ENCODE measurements at places on chromosomes 11 and 22.

GRCh38 chr11:2237457-2238238 is 32.7 kb downstream of the ASCL2 start:
- no peak for DNase-seq

DNA sequence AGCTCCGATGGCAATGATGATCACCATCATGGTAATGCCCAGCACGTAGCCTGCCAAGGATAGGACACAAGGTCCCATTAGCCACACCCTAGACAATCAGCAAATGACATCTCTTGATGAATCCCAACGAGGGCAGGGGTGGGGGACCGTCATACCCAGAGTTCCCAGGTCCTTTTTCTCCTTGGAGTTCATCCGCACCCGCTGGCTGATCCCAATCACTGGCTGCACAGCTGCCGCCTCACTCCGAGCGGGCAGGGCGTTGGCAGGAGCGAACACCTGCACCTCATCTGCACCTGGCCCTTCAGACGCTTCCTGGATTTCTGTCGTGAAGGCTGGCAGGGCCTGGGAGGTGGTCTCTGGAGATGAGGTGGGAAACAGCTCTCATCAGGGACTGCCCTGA is 2.9 kb downstream of the PIK3IP1 start:
- DNase-seq, result no peak

DNA sequence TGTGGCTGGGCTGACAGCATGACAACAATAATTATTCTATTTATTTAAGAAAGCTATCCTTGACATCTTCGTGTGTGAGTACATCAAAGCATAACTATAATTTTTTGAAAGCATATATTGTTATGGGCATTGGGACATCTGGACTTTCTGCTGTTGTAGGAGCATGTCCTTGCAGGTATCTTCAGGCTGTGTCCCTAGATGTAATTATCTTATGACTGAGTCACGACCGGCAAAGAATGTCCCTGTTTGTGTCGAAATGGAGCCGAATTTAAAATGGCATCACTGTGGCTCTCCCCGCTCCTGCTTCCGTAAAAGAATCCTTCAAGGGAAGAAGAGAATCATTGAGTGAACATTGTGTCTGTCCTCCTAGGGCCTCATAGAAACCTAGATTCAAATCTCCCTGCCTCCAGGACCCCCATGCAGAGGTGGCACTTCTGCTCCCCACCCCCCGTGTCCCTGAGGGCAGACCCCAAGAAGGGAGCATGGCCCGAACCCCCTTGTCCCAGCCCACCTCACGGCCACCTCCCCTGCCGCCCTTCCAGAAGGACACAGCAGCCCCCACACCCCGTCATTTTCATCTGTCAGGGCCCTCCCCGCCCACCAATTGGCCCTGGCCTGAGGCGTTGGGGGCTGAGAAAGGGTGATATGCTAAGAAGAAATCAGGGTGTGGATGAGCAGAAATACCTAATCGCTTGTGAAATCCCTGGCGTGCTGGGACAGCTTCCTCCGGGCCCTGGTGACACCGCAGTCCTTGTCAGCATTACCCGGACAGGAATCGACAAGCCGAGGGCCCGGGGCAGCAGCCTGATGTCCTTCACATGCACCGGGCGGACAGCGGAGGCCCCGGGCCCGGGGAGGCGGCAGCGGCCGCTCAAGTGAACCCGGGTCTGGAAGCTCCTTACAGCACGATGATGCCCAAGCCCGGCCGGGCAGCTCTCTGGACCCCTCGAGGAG is 48.6 kb upstream of the SLC22A12 start:
- no peak for DNase-seq

- no peak for DNase-seq
Observed at GRCh38 chr11:75238595-75239440, 1.8 kb upstream of the TPBGL start.

DNA sequence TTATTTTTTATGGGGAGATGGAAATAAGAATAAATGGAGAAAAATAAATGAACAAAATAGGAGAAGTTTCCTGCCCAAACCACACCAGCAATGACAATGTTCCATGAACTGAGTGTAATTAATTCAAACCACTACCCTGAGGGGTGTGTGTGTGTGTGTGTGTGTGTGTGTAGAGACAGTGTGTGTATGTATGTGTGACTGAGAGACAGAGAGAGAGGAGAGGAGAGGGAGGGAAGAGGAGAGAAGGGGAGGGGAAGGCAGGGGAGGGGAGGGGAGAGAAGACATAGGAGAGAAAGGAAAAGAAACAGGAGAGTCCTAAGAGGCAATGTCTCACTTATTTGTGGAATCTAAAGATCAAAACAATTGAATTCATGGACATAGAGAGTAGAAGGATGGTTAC is 65.0 kb upstream of the POU2AF1 start:
- DNase-seq, result no peak

DNA sequence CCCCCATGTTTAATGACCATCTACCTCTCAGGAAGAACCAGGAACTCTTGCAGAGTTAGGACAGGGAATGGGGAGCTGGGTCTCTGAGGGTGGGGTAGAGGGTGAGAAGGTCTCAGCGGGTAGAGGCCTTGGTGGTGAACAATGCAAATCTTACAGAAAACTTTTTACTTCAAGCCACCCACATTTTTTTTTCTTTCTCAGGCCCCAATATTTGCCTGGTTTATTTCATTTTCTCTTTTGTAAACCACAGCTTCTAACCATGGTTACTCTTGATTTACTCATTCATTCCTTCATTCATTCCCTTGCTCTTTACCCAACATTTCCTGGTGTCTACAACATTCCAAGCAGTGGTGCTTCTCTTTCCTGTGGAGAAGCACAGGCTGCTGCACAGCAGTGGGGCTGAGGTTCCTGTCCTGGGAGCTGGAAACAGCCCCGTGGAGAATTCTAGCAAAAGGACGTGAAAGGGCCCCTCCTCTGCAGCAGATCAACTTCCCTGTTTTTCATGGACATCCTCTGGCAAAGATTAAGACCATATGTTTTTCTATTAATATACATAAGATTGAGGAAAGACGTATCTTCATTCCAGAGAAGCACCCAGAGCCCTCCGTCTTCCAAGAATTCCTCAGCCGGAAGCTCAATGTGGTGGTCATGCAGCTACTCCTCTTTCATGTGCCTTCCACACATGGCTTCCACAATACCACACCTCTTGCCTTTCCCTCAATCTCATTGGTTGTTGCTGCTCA is 224.4 kb upstream of the SESN3 start:
- no peak for DNase-seq

DNA sequence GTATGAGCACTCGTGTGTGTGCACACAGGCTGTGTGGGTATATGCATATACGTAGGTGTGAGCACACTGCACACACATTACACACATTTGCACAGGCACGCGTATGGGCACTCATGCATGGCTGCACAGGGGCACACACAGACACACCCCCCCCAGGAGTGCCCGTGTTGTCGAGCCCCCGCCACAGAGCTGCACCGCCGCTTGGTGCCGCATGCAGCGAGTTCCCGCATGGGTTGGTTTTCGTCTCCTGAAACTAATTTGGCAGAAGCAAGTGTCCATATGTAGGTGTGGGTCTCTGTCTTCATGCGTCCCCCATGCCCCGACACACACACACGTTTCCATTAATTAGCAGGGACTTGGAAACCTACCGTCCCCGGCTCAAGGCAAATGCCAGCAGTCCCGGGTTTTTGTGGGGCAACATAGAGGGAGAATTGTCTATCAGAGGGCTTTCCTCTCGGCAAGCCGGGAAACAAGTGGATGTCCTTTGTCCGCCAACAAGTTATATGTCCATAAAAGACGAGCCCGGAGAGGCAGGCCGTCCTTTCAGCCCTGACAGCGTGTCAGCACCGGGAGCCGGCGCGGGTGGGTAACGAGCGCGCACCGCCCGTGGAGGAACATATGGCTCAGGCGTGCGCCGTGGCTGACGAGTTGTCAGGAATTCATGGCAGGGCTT is 1291.7 kb downstream of the BRD1 start:
- no peak for DNase-seq

- DNase-seq, result no peak
Observed at GRCh38 chr11:129731316-129731715, 84.3 kb upstream of the TMEM45B start.

DNA sequence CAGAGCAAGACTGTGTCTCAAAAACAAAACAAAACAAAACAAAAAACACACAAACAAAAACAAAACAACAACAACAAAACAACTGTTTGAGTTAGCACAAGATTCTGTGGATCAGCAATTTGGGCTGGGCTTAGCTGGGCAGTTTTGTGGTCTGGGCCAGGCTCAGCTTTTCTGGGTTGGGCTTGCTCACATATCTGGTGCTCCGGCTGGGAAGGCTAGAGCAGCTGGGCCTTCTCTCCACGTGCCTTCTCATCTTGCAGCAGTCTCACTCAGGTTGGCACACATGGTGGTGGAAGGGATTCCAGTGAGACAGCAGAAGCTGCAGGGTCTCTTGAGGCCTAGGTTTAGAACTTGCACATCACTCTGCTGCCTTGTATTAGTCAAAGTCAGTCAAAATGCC is 35.7 kb downstream of the EIF3F start:
- no peak for DNase-seq

DNA sequence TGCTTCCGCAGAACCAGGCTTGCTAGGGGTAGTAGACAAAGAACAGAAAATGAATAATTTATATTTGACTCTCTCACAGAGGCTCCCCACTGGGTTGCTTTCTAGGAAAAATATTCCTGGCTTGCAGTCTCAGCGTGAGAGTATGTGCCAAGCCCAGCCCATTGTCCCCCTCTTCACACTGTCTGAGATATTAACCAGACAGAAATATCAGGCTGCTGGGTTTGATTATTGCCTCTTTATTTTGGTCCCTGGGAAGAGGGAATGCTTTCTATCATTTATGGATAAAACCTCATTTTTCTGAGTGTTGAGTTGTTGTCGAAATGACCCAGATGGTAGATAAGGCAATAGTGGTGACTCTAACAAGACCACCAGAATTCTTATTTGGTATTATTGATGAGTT is 367.9 kb downstream of the METTL15 start:
- no peak for DNase-seq

DNA sequence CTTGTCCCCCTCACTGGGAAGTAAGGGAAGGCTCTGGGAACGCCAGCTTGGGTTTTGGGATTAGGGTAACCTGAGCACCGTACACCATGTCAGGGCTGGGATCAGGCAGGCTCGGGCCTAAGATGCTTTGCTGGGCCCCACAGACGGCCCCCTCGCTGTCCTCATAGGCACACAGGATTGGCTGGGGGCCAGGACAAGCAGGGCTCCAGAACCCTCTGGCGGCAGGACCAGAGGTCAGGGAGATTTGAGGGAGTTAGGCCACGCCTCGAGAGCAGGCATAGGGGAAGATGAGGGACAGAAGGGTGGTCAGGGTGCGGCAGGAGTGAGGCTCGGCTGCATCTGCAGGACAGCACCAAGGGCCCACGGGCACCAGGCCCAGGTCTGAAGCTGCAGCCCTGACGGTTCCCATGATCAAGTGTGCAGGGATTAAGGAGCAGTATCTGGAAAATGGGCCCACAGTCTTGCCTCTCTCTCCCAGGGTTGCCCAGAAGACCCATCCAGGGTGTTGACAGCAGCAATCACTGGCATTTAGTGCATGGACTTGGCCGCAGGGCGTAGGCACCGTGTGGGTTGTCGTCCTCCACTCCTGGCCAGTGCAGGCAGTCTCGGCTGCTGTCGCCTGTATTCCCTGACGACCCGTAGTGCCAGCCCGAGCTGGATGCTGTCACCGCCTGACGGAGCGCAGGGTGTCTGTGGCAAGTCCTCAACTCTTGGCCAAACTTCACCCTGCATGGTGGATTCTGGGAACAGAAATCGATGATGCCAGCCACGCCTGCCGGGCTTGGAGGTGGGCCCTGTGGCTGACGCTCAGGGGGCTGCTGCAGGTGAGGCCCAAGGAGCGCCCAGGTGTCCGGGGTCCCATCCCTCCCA is 15.7 kb upstream of the GNB1L start:
- DNase-seq, result peak; percentile 14
